Activated CD4-positive, alpha-beta T cell treated with anti-CD3 and anti-CD28 coated beads for 1 hour (primary cell): ENCODE measurements at places on chromosomes 6 and 20.

GRCh38 chr6:51959744-51960383, 127.5 kb downstream of the PKHD1 start:
- no peak for DNase-seq

- DNase-seq: no peak
Observed at GRCh38 chr20:61052776-61053442, 199.2 kb upstream of the CDH4 start.

DNA sequence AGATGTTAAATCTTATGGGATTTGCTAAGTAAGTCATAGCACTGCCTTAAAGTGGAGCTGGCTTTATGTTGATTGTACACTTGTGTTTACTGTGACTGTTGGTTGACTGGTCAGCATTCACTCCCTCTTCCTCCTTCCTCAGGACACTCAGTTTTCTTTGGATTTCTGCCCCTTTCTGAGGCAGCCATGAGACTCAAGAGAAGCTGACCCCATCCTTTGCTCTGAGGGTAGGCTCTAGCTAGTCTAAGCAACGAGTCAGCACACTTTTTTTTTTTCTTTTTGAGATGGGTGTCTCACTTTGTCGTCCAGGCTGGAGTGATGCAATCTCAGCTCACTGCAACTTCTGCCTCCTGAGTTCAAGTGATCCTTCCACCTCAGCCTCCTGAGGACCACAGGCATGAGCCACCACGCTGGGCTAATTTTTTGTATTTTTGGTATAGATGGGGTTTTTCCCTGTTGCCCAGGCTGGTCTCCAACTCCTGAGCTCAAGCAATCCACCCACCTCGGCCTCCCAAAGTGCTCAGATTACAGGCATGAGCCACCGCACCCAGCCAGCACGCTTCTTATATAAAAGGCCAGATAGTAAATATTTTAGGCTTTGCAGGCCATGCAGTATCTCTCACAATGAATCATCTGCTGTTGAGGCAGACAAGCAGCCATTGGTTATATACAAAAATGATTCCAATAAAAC, 191.4 kb downstream of the NFATC2 start:
- DNase-seq: no peak

DNA sequence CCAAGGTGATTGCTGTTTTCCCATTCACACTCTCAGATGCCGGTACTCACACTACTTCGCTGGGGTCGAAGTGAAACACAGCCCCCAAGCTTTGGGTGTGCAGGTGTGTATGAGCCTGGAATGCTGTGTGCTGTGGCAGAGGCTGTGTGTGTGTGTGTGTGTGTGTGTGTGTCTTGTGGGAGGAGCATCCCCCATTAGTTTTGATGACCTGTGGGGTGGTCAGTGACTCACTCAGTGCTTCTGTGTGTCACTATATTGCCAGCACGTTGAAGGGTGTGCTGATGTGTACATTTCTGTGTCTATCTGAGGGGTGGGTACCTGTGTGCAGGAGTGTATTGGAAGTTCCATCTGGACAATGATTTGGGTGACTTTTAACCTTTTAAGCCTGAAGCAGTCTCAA, 5.0 kb upstream of the SLC12A5 start:
- no peak for DNase-seq

- DNase-seq: no peak
Observed at GRCh38 chr6:95743591-95743990, 166.3 kb downstream of the MANEA start.

GRCh38 chr6:118672678-118673077, 21.3 kb upstream of the CEP85L start:
- DNase-seq: no peak

DNA sequence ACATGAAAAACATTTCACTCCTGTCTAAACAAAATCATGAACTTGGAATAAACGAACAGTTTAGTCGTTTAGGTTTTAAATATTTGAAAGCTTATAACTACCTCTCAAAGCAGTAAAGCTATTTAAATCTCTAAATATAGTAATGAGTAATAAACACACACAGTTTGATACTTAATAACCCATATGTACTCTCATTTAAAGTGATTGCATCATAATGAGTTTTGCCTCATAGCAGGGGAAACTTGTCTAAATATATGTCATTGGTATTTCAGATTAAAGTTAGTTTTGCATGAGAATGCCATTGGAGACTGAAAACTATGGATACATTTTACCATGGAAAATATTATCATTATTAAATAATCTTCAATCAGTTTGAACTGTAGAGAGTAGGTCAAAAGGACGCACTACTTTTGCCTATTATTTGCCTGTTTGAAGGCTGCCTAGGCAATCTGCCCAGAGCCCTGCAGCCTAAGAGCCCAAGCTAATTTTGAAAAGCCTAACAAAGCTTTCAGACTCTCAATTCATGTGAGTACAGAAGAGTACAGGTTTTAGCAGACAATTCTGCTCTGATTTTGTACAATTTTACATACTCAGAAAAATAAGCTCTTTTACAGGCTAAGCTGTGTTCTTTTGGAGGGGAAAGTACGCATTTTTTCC, 632.8 kb downstream of the HACE1 start:
- no peak for DNase-seq

DNA sequence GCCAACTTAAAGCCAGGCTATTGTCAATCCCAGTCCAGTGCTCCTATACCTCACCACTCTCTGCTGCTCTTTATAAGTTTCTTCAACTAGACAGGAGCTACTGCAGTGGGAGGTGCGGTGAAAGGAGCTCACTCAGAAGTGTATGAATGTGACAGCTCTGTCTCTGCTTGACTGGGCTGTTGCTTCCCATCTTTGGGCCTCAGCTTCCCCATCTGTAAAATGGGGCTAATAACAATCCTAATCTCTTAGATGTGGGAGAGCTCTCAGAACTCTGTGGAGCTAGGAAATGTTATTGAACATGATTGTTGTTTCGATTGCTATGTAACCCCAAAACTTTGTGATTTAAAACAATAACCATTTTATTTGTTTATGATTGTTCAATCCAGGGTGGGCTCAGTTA, 8.4 kb upstream of the RALY start:
- no peak for DNase-seq

- no peak for DNase-seq
Observed at GRCh38 chr6:32375739-32376529, 4.2 kb upstream of the TSBP1 start.

DNA sequence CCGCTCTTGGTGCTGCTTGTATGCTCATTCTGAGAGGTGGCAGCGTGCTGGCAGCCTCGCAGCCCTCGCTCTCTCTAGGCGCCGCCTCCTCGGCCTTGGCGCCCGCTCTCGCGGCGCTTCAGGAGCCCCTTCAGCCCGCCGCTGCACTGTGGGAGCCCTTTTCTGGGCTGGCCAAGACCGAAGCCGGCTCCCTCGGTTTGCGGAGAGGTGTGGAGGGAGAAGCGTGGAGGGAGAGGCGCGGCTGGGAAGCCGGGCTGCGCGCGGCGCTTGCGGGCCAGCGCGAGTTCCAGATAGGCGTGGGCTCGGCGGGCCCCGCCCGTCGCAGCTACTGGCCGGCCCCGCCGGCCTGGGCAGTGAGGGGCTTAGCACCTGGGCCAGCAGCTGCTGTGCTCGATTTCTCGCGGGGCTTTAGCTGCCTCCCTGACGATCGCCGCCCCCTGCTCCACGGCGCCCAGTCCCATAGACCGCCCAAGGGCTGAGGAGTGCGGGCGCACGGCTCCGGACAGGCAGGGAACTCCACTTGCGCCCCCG, 19.5 kb upstream of the FAM8A1 start:
- no peak for DNase-seq

GRCh38 chr6:14339711-14340584, 222.4 kb downstream of the CD83 start:
- DNase-seq: no peak

DNA sequence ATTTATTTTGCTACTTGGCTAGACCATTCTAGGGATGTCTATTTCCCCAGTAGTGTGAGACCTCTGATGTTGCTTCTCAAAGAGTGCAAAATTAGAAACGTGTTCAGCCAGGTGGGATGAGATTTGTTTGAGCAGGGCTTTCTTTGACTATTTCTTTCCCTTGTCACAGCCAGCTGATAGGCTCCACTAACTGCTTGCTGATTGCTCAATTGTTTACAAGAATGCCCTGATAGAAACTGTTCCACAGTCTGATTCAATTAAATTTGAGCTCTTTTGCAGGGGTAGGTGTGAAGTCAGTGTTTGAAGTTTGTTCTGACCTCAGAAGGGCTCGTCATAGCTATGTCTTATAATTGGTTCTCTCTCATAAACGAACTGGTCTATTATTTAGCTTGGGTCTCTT, 220.5 kb downstream of the FNDC1 start:
- DNase-seq: no peak

GRCh38 chr20:38098952-38099351, 65.4 kb downstream of the RPRD1B start:
- DNase-seq: no peak

GRCh38 chr20:36094497-36094896, 60.0 kb upstream of the EPB41L1 start:
- no peak for DNase-seq

DNA sequence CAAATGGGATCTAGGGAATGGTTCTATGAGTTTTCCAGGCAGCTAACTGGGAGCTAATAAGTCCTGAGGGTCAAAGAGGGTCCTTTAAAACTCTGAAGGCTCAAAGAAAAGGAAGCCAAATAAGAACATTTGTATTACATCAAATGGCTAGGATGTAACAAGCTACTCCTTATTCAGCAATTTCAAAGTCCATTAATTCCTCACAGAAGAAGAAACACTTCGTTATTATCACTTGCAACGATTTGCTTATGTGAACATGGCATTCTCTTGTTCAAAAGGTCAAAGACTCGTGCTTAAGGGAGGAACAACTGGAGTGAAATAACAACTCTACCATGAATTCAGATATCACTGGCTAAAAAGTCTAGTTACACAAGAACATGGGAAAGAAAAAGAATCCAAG, 70.8 kb upstream of the FBXO30 start:
- no peak for DNase-seq

DNA sequence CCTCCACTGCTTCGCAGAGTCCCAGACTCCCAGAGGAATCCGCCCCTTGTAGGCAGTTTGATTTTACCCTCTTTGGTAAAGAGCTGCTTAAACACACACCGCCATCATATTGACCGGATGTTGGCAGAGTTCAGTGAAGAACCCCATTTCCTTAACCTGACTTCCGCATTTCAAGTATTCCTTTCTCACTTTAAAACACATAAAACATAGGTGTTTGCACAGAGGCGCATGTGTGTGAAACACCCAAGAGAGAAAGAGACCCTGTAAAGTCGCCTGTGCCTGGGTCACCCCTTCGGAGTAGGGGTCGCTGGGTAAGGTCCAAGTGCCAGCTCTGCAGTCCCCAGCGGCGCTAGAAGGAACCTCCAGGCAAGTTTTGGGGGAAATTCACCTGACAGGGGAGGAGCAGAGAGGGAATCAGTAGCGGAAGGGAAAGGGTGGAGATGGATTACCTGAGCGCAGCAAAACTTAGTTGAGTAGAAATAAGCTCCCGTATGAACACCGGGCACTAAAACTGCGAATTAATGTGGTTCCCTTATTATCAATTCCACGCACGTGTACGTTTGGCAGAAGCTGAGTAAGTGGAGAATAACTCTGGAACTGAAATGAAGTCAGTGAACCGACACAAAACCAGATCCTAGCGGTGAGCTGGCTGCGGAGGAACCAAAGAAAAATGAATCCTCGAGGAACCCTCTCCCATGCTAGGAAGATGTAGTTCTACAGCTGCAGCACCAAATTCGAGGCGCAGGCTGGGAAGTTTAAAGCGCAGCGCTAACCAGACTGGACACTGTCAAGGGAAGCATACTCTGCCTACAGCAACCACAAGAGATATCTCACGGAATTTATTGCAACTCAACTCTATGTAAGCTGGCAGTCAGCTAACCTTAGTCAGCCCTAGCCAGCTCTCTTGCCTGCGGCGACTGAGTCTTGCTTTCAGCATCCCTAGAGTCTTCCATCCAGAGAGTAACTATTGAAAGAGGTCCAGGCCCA, 3.5 kb upstream of the HTR1B start:
- no peak for DNase-seq

DNA sequence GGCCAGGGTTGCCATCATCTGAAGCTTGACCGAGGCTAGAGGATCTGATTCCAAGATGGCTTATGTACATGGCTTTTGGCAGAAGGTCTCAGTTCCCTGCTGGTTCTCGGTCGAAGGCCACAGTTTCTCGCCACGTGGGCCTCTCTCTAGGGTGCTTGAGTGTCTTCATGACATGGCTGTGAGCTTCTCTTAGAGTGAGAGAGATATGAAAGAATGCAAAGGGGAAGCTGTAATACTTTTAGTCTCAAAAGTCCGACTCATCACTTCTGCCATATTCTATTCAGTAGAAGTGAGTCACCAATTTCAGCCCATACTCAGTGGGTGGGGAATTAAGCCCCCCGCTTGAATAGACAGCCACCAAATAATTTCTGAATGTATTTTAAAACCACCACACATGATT, 94.2 kb downstream of the UTRN start:
- DNase-seq: no peak

GRCh38 chr6:138098306-138098705, 8.9 kb downstream of the PERP start:
- DNase-seq: no peak

DNA sequence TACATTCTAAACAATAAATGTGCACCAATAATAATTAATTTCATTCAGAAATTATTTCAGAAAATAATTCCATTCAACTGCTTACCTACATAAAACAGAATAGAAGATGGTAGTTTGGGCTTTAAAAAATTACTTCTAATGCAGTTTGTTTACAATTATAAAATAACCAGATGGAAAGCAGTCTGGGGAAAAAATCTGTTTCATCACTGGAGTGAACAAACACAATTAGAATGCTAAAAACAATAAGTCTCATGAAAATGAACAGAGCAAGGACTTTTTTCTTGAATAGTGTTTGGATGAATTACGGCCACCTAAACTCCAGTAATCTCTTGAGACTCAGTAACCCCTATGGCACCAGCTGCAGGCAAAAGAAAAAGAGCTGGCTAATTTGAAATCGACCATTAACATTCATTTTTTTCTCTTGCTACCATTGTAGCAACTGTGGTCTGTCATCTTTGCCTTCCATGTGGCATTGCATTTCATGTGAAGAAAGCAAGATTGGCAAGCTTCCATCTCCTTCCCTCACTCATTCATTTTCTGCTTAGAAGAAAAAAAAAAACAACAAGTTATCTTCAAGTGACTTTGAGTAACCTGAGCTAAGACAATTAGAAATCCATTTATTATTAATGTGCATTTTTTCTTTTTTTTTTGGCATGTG, 88.4 kb upstream of the CEP85L start:
- no peak for DNase-seq

DNA sequence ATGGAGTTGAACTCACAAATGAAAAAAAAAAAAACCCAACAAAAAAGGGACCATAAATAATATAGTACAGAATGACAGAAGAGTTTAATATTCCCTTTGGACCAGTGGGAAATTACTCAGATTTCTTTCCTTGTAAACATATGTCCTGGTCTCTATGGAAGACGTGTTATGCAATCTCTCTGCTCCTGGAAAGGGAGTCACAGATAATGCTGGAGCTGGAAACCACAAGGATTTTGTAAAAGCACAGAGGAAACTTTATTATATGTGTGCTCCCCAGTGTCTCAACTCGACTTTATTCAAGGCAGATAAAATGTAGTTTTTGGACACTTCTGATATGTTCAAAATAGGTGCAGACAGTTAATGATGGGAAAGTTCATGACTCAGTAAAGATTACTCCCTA, 88.1 kb upstream of the ZFP64 start:
- DNase-seq: no peak
